ENCODE measurements at places on chromosomes 7 and 10.

GRCh38 chr7:91835091-91835825 lies 45.2 kb downstream of the MTERF1 start:
- DNase-seq = no peak

GRCh38 chr7:92669616-92670165 lies 79.5 kb upstream of the FAM133B start:
- no peak for DNase-seq

GRCh38 chr10:14740684-14741247 lies 33.9 kb downstream of the FAM107B start:
- DNase-seq = no peak

DNA sequence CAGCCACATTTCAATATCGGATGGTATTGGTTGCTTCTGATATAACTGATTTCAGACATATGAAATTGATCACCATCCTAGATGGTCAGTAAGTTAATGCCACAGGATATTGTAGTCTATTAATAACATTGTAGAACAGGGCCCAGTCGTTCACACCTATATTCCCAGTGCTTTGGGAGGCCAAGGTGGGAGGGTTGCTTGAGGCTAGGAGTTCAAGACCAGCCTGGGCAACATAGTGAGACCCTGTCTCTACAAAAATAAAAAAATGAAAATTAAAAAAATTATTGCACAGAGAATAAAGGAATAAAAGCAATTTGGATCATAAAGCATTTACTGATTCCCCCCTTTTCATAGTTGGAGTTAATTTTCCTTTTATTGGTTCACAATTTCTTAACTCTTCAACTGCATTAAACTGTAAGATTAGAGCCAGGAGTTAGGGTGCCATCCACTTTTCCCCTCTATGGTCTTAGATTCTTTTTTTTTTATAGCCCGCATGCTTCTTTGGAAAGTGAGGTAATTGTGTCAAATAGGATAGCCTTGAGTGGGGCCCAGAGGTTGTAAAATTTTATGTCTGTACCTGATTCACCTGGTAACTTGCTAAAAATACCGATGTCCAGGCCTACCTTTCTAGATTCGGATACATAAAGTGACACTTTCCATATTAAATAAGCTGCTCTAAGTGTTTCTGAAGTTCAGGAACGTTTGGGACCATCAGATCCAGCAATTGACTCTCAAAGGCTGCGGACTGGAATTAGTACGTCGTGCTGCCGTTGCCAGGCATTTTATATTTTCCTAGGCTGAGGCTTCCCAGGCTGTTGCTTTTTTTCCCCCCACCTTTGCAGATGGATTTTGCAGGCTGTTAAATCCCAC lies 24.7 kb downstream of the ADK start:
- DNase-seq = no peak

GRCh38 chr10:89301721-89302445 lies at the start of gene IFIT2:
Gene IFIT2, plus strand, starts transcription at chr10:89302046. Its CDS starts 78 bp downstream, at chr10:89302124.
- no peak for DNase-seq

DNA sequence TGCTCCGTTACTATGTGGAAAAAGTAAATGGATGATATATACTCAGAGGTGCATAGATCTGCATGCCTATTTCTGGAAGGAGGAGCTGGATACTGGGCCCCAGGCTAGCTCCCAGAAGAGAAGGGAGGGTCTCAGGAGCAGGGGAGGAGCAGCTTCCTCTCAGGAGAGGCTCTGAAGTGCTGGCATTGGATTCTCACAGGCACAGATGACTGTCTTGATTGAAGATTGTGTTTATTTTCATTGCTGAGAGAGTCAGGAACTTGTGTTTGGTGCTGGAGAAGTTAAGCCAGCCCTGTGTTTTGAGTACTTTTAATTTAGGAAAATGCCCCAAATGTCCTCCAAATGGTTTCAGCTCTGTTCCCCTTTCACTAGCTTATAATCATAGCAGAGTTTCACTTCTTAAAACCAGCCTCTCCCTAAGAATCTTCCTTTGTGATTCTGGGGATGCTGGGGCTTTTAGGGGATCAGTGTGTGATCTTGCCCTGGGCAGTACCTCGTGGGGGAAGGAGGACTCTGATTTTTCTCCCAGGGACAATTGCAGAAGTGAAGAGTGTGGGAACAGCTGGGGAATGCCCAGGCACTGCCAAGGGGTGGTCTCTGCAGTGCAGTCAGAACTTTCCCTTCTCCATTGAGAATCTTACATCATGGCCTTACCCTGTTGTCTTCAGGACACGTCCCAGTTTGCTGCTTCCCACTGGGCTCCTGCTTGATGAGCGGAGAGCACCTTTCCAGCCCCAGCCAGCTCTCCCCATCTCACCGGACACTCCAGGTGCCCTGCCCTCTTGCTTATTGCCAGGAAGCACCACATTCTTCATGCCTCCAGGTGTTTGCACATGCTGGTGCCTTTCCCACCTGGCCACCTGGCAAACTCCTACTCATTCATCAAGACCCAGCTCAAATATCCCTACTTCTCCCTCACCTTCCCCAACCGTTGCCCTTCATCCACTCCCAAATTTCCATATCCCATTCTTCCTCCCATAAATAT lies 102.8 kb downstream of the ARHGAP22 start:
- no peak for DNase-seq

- no peak for DNase-seq
Measured at GRCh38 chr7:27164045-27164366, 1.3 kb downstream of the HOXA9 start.

DNA sequence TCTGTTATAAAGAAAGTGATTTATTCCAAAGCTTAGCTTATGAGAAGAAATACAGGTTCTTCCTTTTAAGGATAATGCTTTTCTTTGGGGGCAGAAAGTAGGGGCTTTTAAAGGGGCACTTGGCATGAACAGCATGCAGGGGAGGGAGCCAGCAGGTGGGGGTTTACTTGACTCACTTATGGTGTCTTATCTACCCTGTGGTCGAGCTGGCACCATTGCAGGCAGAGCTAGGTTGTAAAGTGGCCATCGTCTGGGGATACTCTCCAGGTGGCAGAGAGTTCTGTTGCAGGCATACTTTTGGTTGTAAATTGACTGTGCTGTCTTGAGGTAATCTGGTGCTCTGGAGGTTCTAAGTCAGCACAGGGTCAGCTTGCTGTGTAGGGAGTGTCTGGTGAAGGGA lies 26.3 kb upstream of the IFRD1 start:
- DNase-seq = no peak

DNA sequence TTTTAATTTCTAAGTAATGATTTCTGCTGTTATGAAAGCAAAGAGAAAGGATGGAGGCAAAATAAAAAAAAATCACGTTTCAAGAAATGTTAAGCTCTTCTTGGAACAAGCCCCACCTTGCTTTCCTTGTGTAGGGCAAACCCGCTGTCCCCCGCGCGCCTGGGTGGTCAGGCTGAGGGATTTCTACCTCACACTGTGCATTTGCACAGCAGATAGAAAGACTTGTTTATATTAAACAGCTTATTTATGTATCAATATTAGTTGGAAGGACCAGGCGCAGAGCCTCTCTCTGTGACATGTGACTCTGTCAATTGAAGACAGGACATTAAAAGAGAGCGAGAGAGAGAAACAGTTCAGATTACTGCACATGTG lies 2.4 kb downstream of the ADRB1 start:
- no peak for DNase-seq

DNA sequence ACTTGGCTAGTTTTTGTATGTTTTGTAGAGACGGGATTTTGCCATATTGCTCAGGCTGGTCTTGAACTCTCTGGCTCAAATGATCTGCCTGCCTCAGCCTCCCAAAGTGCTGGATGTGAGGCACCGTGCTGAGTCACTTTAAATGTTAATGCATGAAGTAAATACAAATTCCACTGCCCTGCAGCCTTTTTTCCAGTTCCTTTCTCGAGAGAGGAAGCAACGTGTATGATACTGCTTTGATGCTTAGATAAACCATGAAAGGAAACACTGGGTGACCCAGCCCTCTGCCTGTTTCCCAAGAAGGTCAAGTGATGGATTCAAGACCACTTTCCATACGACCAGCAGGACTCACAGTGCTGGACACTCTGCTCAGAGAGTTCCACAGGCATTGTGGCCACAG lies 11.3 kb upstream of the MRPS24 start:
- DNase-seq = no peak

DNA sequence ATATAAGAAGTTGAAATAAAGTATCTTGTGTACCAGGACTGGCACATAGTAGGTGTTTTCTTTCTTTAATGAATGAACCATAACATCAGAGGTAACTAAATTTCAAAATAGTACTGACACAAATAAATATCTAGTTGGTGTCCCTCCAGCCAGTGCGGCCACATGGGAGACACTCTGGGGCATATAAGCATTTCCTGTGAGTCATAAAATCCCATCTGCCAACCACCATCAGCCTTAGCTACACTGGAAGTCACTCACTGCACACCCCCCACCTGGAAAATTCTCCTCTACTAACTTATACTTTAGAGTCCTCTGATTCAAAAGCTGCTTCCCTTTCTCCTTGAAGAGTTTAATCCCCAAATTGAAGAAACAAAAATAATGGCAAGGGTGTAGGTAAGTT lies 32.5 kb downstream of the DYDC1 start:
- DNase-seq = no peak

- DNase-seq = no peak
Measured at GRCh38 chr7:108114117-108114841, 15.9 kb downstream of the LAMB4 start.

DNA sequence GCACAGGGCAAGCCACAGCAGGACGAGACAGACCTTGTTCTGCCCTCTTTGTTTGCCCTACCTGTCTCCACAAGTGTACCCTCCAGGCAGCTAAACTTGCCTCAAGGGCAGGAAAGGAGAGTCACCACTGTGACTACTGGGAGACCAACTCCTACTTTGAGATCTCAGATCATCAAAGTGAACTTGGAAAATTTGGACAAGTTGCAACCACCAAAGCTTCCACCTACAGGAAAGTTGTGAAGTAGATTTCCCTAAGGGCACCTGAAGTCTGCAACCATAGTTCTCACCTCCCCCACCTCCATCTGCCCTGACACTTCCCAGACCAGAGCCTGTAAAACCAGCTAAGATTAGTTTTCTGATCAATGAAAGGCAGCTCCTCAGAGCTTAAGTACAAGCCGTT lies 2.5 kb upstream of the WDR91 start:
- DNase-seq = no peak

DNA sequence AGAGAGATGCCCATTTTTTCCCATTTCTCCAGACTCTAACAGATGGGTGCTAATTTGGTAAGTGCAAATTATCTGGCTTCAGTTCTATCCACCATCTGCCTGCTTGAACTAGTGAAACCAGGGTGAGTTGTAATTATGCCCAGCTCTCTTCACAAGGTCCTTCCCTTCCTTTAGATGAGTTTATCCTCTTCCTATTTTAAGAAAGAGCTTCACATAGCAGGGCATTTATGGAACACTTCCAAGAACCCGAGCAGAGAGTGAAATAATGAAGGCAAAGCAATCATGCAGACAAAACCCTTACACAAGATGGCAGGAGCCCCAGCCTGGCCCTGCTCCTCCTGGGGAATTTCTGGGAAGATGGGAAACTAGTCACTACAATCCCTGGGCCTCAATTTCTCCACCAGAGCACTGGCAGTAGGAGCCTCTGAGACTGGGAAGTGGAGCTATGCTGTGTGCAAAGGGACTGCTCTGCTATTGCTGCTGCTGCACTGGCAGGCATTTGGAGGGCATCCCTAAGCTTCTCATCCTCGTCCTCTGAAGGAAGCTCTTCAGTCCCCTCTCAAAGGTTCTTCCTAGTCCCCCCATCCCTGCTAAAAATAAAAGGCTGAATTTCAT lies 33.7 kb upstream of the PLXNA4 start:
- no peak for DNase-seq

GRCh38 chr10:21985541-21985940 lies 18.0 kb downstream of the DNAJC1 start:
- DNase-seq = no peak

GRCh38 chr7:134703782-134704181 lies 57.1 kb downstream of the BPGM start:
- DNase-seq = peak; percentile 54

DNA sequence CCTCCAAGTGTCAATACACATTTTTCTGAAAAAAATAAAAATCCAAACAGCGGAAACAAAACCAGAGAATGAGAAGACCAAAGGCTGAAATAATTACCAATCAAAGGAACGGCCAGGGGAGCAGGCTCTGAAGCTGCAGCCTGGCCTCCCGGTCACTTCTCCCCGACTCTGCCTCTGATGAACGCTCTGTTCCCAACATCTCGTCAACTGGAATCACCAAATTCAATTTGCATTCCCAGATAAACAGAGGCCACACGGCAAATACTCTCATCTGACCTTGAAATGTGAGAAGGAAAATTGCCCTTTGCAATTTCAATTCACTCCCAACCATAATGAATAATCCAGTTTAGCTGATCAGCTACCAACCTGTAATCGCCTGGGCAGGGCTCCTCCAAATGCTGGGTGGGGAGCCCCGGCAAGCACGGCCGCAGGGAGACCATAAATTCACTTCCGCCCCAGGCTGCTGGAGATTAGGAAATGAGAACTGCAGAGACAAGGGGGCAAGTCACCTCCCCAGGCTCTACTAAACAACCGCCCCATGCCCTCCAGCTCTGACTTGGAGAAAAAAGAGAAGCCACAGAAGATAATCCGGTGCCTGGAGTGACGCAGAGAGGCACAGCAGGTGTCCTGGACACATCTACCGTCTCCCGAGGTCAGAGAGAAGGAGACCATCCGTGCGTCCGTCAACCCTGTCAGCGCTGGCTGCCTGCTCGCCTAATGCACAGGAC lies 153.2 kb downstream of the MAD1L1 start:
- no peak for DNase-seq

DNA sequence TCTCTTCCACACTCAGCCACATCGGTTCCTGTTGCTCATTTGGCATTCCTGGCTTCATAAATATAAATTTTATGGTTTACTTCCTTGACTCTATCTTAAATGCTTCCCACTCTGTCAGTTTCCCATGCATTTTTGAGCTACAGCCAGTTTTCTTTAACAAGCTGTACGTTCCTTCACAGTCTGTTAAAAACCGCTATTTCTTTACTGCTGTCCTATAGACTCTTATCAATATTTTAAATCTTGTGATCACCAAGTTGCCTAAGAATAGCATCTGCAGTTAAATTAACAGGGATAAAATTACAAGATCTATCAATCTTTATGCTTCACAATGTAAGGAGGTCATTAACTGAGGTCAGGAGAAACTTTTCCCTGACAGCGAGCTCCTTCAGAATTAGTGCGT lies 103.1 kb upstream of the RHOBTB1 start:
- no peak for DNase-seq

DNA sequence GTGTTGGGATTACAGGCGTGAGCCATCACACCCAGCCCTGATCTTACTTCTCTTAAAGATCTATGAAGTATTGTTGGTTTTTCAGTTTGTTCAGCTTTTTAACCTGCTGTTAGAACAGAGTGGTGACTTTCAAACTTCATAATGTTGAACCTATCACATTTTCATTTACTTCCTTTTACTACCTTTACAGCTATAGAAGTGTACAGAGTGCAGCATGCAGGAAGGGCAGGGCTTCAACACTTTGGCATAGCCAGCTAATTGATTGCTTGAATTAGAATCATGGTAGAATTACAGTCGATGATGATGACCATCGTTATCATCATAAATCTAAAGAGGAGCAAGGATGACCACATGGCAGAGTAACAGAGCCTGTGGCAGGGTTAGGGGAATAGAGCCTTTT lies 55.5 kb downstream of the AOAH start:
- DNase-seq = no peak

- no peak for DNase-seq
Measured at GRCh38 chr10:128144547-128144946, 18.3 kb upstream of the MKI67 start.
